Daoy (cell line): ENCODE measurements at places on chromosomes 16 and 17.

DNA sequence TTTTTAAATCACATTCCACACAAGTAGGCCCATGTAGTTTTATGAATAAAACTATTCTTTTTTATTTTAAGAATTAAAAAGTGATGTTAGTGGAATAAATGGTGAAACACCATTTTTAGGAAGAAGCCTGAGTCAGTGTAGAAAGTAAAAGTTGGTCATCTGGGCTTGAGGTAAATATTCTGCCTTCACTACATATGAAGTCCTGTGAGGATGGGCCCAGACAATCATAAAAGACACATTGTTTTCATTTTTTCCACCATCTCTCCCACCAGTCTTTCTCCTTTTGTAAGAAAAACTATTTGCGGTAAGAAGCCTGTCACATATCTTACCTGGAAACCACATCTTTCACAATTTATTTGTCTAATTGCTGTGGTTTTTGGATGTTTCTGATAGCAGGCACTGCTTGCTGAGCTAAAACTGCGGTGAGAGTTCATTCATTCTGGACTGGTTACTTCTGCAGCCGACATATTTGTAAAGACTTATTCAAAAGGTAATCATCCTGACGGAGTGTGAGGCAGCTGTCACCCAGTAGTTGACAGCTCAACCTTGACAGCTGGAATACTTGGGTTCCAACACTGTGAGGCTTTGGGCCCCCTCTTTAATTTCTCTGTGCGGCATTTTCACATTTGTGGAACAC, 10.6 kb upstream of the RFFL start:
- no peak for DNase-seq

GRCh38 chr17:38886643-38887010, 16.8 kb downstream of the LASP1 start:
- DNase-seq: no peak

- no peak for DNase-seq
These were observed 23.4 kb upstream of the ZFHX3 start for GRCh38 chr16:73071131-73071940.

DNA sequence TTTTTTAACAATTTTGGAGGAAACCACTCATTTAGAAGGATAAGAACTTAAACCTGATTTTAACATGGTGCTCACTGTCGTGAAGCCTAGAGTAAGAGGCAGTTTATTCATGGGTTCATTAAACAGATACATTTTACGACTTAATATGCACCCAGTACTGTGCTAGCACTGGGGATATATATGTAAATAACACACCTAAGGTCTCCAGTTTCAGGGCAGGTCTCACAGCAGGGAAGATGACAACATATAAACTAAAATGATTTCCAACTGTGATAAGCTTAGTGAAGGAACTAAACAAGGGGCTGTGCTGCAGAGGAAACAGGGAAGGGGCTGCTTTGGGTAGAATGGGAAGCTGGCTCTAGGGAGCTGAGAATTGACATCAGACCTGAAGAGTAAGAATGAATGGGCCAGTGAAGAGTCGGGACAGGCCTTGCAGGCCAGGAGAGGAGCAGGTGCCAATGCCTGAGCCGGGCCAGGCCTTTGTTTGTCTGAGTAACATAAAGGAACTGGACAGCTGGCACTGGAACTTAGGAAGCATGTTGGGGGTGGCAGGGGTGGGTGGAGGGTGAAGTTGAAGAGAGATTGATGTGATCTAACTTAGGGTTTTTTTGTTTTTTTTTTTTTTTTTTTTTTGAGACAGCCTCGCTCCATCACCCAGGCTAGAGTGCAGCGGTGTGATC, 12.1 kb downstream of the NT5M start:
- no peak for DNase-seq

GRCh38 chr17:2954898-2955445, 108.4 kb downstream of the OR1D5 start:
- peak; percentile 95 for DNase-seq

DNA sequence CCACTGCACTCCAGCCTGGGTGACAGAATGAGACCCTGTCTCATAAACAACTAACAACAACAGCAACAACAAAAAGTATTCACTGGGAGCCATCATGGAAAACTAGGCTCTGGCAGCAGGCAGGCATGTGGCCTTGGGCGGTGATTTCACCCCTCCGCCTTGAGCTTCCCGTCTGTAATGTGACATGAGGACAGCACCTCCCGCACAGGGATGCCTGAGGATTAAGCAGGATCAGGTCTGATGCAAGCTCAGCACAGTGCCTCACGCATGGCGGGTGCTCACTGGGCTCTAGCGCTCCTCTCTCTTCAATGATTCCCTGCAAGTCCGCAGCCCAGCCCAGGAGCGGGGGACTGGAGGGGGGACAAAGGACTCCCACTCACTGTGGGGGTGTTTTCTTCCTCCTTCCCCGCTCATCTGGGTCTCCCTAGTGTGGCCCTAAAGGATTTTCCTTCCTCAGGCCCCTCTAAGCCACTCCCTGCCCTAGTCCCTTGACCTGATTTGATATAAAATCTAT, 2.8 kb downstream of the PLCD3 start:
- no peak for DNase-seq

DNA sequence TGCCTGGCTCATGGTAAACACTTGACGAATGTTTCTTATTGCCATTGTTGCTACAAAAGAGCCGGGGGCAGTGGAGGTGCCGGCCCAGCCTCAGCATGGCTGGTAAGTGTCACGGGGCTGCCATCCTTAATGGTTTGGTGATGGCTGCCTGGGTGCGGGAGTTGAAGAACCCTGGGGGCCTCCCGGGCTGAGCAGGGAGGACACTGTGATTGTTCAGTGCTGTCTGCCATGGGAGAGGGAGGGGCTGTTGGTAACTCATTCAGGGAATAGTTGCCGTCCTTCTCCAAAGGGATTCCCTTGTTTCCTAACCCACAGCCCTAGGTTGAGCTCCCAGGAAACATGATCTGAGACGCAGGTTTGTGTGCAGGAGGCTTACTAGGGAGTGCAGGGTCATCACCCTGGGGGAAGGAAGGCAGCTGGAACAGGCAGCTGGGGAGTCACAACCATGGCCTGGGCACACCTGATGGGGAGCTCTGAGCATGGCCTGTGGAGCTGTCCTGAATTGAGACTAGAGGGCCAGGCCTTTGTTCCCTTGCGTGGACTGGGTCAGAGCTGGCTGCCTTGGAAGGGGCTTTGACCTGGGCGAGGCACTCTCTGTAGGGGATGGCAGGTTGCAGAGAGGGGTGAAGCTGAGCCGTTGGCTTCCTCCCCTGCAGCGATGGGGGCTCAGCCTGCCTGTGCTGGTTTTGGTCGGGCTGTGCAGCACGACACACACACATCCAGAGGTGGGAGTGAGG, 85.7 kb downstream of the PLCG2 start:
- no peak for DNase-seq

DNA sequence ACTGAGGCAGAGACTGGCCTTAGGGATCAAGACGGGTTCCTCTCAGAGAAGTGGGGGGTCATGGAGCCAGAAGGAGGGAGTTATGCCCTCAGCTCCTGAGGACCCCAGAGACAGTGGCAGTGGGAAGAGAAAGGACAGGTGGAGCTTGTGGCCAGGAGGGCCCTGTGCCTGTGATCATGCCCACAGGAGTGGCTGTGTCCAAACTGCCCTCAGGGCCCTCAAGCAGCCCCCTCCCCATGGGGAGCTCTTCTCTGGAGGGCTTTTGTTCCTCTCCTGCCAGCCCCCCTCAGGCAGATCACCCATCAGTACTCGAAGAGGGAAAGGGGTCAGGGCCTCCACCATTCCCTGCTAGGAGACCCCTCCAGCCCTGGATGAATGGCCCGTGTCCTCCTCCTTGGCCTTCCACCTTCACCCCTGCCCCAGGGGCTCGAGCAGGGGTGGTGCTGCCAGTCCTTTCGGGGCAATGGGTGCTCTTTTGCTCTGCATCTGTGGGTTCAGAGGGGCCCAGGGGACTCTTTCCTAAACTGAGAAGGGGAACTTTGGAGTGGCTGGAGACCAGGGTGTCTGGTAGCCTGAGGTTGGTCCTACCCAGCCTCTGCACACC, 52.7 kb downstream of the BEAN1 start:
- no peak for DNase-seq

GRCh38 chr16:3608069-3608468, 3.3 kb downstream of the SLX4 start:
- no peak for DNase-seq

- DNase-seq: peak; percentile 80
These were observed at the start of gene ABHD15 for GRCh38 chr17:29566473-29567303. ABHD15 (minus strand) TSS chr17:29567037; CDS start chr17:29566966, 71 bp downstream.

GRCh38 chr16:48524348-48525200, 85.4 kb downstream of the N4BP1 start:
- DNase-seq: no peak

DNA sequence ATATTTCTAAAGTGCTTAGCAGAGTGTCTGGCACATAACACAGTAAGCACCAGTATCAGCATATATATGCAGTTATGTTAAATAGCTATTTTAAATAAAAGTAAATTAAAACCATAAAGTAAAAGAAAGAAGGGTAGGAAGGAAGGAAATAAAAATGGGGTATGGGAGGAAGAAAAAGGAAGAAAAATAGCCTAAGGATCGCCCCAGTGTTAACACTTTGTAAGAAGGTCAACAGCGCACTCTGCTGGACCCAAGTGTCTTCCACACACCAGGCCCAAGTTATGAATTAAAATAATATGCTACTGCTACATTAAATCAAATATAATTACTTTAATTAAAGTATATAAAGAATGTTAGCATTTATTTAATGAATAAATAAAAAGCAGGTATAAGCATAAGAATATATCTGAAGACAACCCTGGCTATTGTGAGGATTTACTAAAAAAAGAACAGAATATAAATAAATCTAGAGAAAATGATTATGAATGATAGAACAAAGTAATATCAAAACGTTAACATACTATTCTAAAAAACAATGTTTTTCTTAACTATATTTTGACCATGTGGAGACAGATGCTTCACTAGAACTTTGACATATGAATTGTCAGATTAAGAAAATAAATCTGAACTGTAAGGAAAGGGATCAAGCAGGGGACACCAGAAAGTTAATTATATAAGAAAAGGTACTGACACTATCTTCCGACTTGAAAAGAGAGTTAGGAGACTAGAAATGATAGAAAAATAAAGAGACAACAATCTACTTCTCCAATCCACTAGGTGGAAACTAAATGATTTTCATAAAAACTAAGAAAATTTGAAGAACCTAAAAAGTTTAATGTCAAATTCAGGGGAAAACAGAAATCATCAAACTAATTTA, 25.9 kb downstream of the BRIP1 start:
- peak; percentile 65 for DNase-seq
